Glomerular endothelial cell (primary cell): ENCODE measurements at places on chromosomes 2 and 18.

DNA sequence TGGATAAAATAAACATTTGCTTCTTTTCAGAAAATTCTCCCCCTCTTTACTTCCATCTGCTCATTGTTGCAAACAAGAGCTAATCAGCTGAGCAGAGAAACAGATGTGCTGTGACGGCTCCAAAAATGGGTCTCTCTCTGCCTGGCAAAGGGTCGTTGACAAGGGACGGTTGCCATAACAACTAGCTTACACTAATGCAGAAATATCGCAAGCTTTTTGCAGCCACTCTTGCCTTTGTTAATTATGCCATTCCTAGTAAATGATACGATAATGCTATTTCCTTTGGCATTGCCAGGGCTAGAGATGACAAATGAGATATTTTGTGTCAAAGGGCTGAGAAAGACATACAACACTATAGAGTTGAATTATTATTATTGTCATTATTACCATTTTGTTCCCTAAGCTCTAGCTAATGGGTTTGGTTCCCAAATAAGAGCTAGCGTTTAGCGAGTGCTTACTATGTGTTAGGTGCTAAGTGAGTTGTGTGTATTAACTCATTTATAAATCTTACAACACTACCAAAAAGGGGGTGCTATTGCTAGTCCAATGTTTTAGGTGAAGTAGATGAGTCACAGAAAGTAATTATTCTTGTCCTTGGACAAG, 46.8 kb downstream of the MYO3B start:
- no peak for DNase-seq

DNA sequence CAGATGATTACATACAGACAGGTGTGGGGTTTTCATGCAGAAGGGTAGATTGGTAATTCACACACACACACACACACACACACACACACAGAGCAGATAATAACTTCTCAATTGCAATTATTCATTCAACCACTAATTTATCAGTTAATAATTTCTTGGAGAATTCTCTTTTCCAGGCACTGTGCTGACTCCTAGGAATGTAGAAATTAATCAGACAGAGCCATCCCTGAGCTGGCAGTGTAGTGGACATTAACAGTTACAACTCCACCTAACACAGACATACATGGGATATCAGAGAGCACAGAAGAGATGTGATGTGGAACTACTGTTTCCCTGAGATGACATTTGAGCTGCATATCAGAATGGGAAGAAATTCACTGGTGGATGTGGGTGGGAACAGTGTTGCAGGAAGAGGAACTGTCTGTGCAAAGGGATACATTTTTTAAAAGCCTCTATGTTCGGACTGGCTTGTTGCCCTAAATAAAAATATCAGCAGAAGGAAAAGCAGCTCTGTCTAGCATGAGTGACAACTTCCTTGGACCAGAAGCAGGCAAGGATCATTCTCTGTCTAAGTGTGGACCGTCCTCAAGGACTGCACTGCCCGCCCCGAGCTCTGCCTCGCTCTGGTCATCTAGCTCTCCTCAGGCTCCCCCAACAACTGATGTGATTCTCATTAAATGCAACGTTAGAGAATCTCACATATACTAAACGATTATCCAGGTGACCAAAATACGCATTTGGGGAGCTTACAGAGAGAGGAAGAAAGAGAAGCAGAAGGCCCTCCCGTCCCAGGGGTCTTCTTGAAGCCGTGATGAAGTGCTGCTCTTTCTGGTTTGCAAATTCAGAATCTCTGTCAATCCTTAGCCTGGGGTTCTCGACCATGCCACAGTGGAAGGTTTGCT, 173.4 kb upstream of the TRIB2 start:
- no peak for DNase-seq

GRCh38 chr18:51137026-51137729, 60.3 kb downstream of the MEX3C start:
- DNase-seq = no peak

- peak; percentile 65 for DNase-seq
Observed at GRCh38 chr18:9876867-9877654, 8.7 kb upstream of the TXNDC2 start.

- no peak for DNase-seq
Observed at GRCh38 chr18:55858661-55859515, 270.9 kb upstream of the TCF4 start.

- DNase-seq = no peak
Observed at GRCh38 chr18:41655074-41655473, 300.0 kb upstream of the PIK3C3 start.
